Cardiac muscle cell (in vitro differentiated cells and primary cell): ENCODE measurements at places on chromosomes 2 and 18.

DNA sequence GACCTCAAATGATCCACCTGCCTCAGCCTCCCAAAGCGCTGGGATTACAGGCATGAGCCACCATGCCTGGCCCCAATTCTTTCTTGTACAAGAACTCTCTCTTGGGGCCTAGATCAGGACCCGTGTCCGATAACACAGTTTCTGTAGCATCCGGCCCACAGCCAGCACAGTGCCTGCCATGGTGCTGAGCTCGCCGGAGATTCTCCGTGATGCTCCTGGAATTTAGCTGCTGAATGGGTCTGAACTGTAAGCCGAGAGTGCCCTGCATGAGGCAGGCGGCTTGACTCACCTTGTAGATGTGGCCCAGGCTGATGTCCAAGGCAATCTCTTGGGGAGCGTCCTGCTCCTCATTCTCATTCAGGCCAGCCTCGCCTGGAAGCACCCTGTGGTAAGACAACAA, 53.3 kb upstream of the SEMA4C start:
- DNase-seq: no peak

- DNase-seq: no peak
Measured at GRCh38 chr2:64982311-64982857, 6.8 kb upstream of the SLC1A4 start.

- no peak for DNase-seq
Measured at GRCh38 chr2:121903037-121903689, 147.7 kb downstream of the TSN start.

DNA sequence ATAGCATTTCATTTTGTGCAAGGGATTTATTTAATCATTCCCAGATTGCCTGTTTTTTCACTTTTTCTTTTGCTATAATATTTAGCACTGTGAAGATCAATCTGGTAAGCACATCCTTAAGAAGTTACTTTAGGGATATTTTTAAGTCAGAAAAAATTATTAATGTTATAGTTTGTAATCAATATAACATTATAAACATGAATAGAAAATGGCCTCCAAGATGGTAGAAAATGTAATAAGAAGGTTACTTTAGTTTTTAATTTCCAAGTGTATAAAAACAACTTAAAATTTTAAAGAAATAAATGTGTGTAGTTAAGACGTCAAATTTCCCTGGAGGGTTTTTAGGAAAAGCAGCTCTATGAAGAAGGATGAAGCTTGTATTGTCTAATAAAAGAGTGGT, 81.9 kb upstream of the SERPINE2 start:
- DNase-seq: no peak

- no peak for DNase-seq
Measured at GRCh38 chr2:164849506-164849905, 7.9 kb upstream of the COBLL1 start.

DNA sequence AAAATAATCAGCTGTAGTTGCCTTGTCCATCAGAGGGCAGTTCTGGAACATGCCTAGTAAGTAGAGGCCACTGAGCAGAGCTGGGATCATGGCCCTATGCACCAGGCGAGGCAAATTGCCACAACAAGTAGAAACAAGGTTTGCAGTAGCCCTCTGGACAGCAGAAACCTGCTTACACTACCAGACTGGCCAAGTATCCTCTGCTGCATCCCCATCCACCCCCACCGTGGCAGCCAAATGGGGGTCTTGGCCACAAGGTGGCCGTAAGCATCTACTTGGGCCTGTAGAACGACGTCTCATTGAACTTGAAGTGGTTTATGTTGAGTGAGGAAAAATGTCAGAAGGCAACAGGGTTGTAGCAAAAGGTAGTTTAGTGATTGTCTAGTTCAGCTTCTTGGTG, 241.2 kb downstream of the ALPK2 start:
- no peak for DNase-seq

DNA sequence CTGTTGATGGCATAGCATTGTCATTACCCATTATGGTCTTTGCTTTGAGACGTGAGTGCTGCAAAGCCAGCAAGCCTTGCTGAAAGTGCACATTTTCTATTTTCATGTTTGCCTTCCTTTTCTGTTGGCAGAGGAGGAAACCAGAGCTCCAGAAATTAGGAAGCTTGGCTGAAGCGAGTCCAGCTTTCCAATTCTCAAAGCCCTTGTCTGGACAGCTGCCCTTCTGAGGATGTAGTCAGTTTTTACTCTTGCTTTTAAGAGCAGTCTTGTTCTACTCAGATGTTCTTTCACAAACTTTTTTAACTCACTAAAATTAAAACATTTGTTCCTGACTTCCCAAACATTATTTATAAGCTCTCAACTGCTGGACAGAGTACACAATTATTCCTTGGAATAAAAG, 93.8 kb downstream of the ICOS start:
- no peak for DNase-seq

GRCh38 chr2:12766421-12766879, 49.7 kb downstream of the TRIB2 start:
- DNase-seq: peak; percentile 30
